ENCODE measurements at places on chromosomes 12 and 14. TPM values are rescaled to one million over a fixed set of nuclear protein-coding genes. Genes with fewer than 3 reads are reported as not detected.

GRCh38 chr12:82926630-82927029, 239.9 kb downstream of the TMTC2 start:
- no peak for DNase-seq

DNA sequence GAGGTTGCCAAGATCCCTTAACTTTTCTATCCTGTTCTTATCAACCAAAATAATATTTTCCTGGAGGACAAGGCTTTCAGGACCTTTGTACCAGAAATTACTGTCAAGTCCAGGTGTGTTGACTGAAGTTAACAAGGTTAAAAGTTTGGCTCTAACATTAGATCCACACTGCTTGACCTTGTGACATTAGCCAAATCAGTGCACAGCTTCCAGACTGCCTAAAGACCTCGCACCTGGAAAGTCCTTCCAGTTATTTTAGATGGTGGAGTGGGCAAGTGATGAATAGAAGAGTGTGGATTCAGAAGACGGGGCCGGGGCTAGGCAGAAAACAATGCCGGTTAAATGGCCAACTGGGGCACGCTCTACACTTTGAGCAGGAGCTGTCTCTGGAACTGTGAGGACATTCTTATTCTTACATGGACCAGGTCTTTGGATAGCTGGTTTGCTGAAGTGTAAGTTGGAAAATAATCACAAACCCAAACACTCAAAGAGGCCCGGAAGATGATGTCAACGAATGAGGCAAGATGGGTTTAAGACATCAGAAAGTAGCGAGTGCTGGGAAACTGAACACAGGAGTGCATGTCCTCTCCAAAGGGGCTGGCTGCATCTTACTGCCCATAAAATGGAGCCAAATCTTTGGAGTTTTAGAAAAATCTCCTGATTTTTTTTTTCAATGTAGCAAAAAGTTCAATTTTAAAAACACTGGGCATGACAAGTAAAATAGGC, 56.3 kb downstream of the NIN start:
- DNase-seq, result no peak

DNA sequence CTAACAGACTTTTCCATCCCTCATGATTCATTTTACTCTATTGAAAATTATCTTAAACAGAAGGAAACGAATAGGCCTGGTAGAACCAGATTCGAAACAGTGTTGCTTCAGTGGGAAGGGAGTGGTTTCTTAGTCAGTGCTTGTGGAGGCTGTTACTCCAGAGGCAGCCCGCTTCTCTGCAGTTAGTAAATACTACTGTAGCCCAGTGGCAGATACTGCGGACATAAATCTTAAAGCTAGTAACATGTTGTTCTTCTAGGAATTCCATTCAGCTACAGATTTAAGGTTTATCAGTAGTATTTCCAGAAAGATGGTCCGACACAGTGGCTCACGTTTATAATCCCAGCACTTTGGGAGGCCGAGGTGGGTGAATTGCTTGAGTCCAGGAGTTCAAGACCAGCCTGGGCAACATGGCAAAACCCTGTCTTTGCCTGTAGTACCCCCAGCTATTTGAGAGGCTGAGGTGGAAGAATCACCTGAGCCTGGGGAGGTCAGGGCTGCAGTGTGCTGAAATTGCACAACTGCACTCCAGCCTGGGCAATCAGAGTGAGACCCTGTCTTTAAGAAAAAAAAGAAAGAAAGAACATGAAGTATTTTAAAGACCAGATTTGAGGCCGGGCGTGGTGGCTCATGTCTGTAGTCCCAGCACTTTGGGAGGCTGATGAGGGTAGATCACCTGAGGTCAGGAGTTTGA, 45.9 kb downstream of the DIP2B start:
- no peak for DNase-seq

DNA sequence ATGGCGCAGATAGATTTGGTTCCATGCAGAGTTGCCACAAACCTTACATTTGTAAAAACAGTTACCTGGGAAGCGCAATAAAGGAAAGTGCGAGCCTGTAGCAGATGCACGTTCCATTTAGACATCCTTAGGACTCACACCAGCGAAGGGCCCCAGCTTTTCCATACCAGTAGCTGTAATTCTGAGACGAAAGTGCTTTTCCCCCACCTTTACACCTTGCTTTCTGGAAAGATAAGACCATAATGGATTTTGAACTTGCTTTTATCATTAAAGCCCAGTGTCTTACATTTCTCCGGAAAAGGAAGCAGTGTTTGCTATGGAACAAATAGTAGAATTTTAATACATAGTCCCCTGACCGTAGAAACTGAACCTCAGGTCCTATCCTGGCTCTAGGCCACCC, 616 bp upstream of the CCDC77 start:
- no peak for DNase-seq

Gene EML5
- total RNA-seq, result 0.36 TPM

Gene ANO2
- 13.0 TPM for total RNA-seq
